Type B pancreatic cell (in vitro differentiated cells): ENCODE measurements at places on chromosomes 7 and 10. TPM values are rescaled to one million over a fixed set of nuclear protein-coding genes. Genes with fewer than 3 reads are reported as not detected.

- H3K27me3 ChIP-seq: peaks cover 64% of the 10 kb centered on the region
- no peaks in the 10 kb centered on the region for H3K36me3 ChIP-seq
- H3K4me1 ChIP-seq: peaks cover 29% of the 10 kb centered on the region
- DNase-seq: no peak
- H3K4me3 ChIP-seq: peak overlapping the region; percentile 91
These were observed 2.4 kb upstream of the MEOX2 start for GRCh38 chr7:15688911-15689310.

DNA sequence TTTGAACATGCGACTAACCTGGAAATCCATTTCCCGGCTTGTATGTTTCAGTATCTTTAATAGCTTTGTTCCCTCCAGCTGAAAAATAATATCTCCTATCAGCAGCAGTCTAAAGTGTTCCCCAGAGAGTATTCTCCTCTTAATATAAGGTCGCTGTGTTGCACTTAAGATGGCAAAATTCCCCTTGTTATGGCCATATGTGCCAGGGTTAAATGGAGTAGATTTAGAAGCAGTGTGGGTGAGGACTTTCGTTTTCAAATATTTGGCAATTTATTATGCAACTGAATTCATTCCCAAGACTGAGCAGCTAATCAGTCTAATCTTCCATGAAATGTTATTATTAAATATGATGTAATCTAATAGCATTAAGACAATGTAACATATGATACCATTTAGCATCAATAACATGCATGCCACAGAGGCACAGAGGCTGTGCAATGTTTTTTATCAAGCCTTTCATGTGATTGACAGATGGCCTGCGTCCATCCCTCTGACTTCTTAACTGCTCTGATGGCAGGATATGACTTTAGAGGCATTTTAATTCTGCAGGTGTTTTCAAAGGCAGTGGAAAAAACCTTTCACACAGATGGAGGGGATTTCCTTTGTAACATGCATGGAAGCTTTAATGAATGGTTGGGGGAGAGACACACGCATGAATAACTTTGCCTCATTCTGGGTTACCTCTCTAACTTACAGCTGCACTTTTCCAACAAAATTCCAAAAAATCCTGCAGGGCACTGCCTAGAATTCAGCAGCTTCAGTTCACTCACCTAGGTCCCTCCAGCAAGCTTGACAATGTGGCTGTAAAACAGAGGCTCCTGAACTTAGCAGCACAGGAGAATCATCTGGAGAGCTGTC lies 55.1 kb upstream of the ZPBP start:
- no peak for DNase-seq
- H3K36me3 ChIP-seq: no peaks in the 10 kb centered on the region
- H3K4me3 ChIP-seq: no peak overlapping the region
- no peaks in the 10 kb centered on the region for H3K27me3 ChIP-seq
- H3K27ac ChIP-seq: no peak overlapping the region

GRCh38 chr7:55474944-55475854 lies 97.1 kb downstream of the VOPP1 start:
- H3K27ac ChIP-seq: peak overlapping the region; percentile 61
- no peak for DNase-seq
- no peak overlapping the region for H3K4me3 ChIP-seq
- no peaks in the 10 kb centered on the region for H3K27me3 ChIP-seq

- no peak overlapping the region for H3K4me3 ChIP-seq
- no peaks in the 10 kb centered on the region for H3K4me1 ChIP-seq
- H3K27ac ChIP-seq: no peak overlapping the region
- H3K36me3 ChIP-seq: no peaks in the 10 kb centered on the region
- no peak for DNase-seq
- no peaks in the 10 kb centered on the region for H3K27me3 ChIP-seq
These were observed 365.6 kb downstream of the ANKRD7 start for GRCh38 chr7:118590107-118590506.

Gene CCL26
- total RNA-seq: 1.00 and 2.6 TPM in 2 replicates

Gene ACTR1A
- 73.1 and 95.4 TPM in 2 replicates for total RNA-seq
